Breast epithelium (tissue), 4 donors: ENCODE measurements at places on chromosomes 13 and 19. TPM values are rescaled to one million over a fixed set of nuclear protein-coding genes. Genes with fewer than 3 reads are reported as not detected.

- H3K4me3 ChIP-seq = peak overlapping the region; percentile 82
- H3K27ac ChIP-seq = peak overlapping the region; percentile 96
- no peaks in the 10 kb centered on the region for H3K27me3 ChIP-seq
These were observed 685 bp downstream of the LENG9 start for GRCh38 chr19:54462655-54463530.

- no peaks in the 10 kb centered on the region for H3K4me1 ChIP-seq
- DNase-seq = peak; percentile 49
These were observed 19.8 kb downstream of the EPN1 start for GRCh38 chr19:55694656-55695491.

The ZNF626 gene
- total RNA-seq = 21.0 TPM

DNA sequence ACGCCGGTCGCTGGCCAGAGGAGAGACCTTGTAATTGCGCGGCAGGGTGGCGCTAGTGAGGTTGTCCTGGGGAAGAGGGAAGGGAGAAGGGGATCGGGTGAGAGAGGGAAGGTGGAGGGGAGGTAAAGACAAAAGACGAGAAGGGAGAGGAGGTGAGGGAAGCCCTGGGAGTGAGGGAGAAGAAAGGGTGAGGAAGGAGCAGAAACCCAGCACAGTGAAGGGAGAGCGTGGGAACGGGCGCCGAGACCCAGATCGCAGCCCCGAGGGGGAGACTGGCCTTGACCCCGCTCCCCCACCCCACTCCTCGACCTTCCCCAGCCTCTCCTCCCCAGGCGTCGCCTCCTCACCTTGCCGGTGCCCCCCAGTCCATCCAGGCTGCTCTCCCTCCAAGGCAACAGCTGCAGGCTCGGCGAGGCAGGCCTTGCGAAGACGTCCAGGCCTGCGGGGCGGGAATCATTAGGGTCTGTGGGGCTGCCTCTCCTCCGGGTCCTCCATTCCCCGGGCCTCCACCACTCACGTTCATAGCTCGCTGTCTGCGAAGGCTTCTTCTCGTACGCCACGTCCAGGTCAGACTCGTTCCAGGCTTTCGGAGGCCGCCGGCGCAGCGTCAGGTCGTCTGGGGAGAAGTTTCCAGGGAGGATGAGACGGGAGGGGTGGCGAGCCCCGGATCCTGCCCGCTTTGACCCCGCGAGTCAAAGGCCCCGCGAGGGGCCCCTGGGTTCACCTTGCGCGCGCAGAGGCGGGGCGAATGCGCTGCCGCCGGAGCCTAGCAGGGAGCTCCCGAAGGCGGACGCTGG, 8.8 kb downstream of the PPP1R13L start:
- no peak overlapping the region for H3K27ac ChIP-seq
- H3K4me3 ChIP-seq = no peak overlapping the region
- DNase-seq = no peak
- no peaks in the 10 kb centered on the region for H3K36me3 ChIP-seq

DNA sequence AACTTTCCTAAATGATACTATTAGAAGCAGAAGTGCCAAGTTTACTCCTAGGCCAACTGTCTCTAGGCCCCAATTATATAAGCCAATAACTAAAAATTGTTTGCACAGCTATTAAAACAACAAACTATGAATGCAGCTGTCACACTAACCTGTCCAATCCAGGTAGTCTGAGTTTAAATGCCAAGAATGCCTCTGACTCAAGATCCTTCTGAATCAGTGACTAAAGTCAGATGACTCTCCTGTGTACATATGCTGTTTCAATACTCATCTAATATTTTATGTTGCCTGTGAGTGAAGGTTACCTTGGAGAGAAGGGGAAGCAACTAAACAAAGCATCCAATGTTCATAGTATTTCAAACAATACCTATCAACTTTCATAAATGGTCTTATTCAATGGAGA, 257.0 kb downstream of the ENOX1 start:
- H3K4me1 ChIP-seq = no peaks in the 10 kb centered on the region
- no peak overlapping the region for H3K27ac ChIP-seq
- no peak overlapping the region for H3K4me3 ChIP-seq
- H3K36me3 ChIP-seq = no peaks in the 10 kb centered on the region
- no peaks in the 10 kb centered on the region for H3K27me3 ChIP-seq
- DNase-seq = no peak

- H3K36me3 ChIP-seq = no peaks in the 10 kb centered on the region
- no peak overlapping the region for H3K27ac ChIP-seq
- no peaks in the 10 kb centered on the region for H3K27me3 ChIP-seq
- H3K4me3 ChIP-seq = no peak overlapping the region
These were observed 84.4 kb downstream of the DNAJC15 start for GRCh38 chr13:43107780-43108179.

- H3K36me3 ChIP-seq = no peaks in the 10 kb centered on the region
- H3K4me1 ChIP-seq = no peaks in the 10 kb centered on the region
- H3K27ac ChIP-seq = no peak overlapping the region
- no peak for DNase-seq
These were observed 34.9 kb upstream of the FXYD3 start for GRCh38 chr19:35080613-35081170.

The PSG6 gene
- not detected for total RNA-seq

The ATP12A gene
- total RNA-seq = not detected

The SUGP1 gene
- 23.8 TPM for total RNA-seq

The FCGBP gene
- total RNA-seq = 28.2 TPM

GRCh38 chr19:51461723-51462161, 3.5 kb upstream of the SIGLEC8 start:
- no peak overlapping the region for H3K27ac ChIP-seq
- no peak for DNase-seq
- H3K4me3 ChIP-seq = no peak overlapping the region
- H3K27me3 ChIP-seq = peaks cover 58% of the 10 kb centered on the region

The PNMA8B gene
- 4.2 TPM for total RNA-seq

DNA sequence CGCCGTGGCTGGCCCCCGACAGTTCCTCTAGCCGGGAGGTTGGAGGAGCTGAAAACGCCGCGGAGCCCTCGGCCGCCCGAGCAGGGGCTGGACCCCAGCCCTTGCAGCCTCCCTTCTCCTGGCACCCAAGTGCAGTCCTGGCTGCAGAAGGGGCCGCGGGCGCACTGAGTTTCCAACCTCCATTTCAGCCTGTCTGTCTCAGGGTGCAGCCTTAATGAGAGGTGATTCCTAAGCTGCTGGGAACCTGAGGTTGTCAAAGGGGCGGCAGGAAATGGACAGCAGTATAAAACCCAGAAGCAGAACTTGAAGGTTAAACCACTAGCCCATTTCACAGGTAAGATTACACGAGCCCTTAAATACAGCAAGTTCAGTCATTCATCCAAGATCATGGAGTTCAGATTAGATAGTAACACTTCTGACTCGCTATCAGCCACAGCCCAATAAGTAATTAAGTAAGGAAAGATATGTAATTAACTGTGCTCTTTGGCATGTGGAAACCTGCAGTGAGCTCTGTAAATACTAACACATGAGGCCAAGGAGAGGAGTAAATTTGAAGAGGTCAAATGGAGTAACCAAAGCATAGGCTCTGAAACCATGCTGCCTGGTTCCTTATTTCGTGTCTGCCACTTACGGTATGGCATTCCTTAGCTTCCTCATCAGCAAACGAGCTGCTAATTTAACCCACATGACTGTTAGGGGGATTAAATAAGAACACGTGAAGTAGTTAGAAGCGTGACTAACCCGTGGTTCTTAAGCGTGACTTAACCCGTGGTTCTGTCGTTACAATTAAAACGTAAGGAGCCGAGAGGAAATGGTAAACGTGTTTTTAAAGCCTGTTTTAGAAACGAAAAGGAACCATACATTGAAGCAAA, 686 bp downstream of the SETDB2 start:
- peak overlapping the region; percentile 84 for H3K4me3 ChIP-seq
- H3K36me3 ChIP-seq = no peaks in the 10 kb centered on the region
- H3K27ac ChIP-seq = peak overlapping the region; percentile 98
- H3K27me3 ChIP-seq = no peaks in the 10 kb centered on the region
- H3K4me1 ChIP-seq = peaks cover 7% of the 10 kb centered on the region

- no peaks in the 10 kb centered on the region for H3K4me1 ChIP-seq
- H3K36me3 ChIP-seq = no peaks in the 10 kb centered on the region
- no peak for DNase-seq
- no peak overlapping the region for H3K4me3 ChIP-seq
- no peaks in the 10 kb centered on the region for H3K27me3 ChIP-seq
- H3K27ac ChIP-seq = peak overlapping the region; percentile 34
These were observed 5.3 kb downstream of the CARM1 start for GRCh38 chr19:10876459-10877240.

The ZNF556 gene
- total RNA-seq = not detected

The ATCAY gene
- total RNA-seq = not detected

The ZNF229 gene
- 3.6 TPM for total RNA-seq

The PCDH20 gene
- 0.64 TPM for total RNA-seq

The S1PR4 gene
- not detected for total RNA-seq

The ATP11A gene
- total RNA-seq = 26.8 TPM

The CEACAM7 gene
- 0.15 TPM for total RNA-seq

DNA sequence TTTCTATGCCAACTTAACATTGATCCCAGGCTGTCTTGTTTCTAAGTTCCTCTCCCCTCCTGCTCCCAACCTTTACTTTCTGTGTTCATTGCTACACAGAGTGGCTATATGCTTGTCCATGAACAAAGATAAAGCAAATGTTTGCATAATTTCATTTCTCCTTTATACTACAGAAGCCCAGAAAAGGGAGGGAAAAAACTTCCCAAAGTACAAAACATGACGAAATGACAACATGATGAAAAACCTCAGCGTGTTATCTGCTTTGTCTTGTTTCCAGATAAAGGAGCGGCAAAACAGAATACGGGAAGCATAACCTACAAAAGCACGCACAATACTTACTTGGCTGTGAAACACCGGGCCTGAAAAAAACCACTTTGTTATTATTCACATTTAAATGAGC, 336.8 kb downstream of the DNAJC15 start:
- no peaks in the 10 kb centered on the region for H3K36me3 ChIP-seq
- no peaks in the 10 kb centered on the region for H3K4me1 ChIP-seq
- DNase-seq = no peak
- H3K27me3 ChIP-seq = no peaks in the 10 kb centered on the region
- H3K27ac ChIP-seq = no peak overlapping the region
